ENCODE measurements at places on chromosomes 3 and 15.

DNA sequence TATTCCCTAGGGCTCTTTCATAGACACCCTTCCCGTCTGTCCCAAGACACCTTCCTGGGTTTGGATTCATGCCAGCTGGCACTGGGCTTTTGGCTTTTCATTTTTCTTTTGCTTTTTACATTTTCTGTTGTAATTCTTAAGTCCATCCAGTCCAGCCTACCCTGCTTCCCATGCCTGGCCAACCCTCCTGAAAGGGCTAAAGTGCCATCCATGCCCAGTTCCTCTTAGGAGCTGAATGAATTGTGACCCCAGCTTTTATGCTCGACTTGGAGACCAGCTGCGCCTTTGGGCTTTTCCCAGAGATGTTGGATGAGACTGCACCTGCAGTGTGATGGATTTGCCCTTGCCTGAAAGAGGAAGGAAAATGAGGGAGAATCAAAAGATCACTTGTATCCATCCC lies 25.8 kb downstream of the LRRN1 start:
- no peak for DNase-seq

DNA sequence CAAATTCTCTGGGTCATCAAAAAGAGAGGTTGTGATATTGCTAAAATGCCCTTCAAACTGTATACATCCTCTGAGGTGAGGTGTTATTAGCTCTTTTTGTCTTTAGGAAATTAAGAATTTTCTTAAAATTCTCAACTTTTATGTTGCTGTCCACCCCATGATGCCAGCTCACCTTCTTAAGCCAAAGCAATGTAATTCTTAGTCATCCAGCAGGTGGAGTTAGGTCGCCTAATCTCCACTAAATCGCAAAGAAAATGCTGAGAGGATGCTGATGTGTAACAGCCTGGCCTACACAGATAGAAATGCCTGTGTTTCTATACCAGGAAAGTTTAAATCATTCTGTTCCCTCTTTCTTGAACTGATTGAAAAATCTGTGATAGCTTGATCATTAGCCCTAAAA lies 770.2 kb upstream of the ALCAM start:
- no peak for DNase-seq

- DNase-seq, result no peak
Observed at GRCh38 chr15:89899295-89899945, 5.6 kb upstream of the AP3S2 start.

DNA sequence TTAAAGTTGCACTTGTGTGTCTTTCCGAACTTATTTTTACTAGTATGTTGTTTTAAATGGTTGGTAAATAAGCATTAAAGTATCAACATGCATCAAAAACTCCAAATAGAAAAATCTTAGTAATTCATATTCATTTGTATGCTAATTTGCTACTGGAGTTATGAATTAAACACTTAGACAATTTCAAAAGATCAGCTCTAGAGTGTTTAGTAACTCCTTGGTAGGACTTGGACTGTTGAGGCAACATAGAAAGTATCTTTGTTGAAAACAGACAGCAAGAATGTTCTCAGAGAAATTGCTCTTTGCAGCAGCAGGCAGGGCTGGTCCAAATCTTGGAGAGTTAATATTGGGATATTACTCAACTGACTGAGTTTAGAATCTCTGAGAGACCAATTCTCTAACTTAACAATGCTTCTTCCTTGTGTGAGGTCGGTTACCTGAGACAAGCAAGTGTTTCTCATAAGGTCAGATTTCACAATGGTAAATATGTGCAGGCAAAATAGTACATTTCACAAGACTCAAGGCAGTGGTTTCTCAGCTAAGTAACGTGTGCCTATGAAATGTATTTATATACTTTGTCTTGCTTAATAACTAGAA lies 147.8 kb upstream of the IL12A start:
- no peak for DNase-seq

DNA sequence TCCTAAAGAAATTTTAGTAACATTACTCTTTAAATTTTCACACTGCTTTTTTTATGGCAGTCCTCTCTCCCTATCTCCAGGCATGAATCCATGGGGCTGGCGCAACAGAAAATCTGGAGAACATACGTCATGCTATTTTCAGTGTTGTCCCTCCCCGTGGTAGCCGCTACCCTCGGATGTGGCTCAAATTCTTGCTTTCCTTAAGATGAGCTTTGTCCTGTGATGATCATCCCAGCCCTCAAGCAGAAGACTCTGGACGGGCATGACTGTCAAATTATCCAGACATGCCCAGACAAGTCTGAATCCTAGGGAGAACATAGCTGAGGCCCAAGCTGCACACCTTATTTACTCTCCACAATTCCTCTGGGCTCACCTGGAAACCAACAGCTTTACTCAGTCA lies 49.1 kb downstream of the FMN1 start:
- DNase-seq, result no peak

DNA sequence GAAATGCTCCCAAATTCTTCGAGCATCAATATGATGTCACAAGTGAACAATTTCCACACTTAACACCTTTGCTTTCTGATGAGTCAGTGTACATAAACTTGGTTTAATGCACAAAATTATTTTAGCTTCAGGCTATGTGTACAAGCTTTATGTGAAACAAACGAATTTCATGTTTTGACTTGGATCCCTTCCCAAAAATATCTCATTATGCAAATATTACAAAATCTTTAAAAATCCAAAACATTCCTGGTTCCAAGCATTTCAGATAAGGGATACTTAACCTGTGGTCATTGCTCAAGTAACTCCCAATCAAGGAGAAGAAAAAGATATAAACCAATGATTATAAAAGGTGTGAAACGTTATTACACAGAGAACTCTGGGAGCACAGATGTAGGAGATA lies 25.2 kb downstream of the RAB5A start:
- no peak for DNase-seq

DNA sequence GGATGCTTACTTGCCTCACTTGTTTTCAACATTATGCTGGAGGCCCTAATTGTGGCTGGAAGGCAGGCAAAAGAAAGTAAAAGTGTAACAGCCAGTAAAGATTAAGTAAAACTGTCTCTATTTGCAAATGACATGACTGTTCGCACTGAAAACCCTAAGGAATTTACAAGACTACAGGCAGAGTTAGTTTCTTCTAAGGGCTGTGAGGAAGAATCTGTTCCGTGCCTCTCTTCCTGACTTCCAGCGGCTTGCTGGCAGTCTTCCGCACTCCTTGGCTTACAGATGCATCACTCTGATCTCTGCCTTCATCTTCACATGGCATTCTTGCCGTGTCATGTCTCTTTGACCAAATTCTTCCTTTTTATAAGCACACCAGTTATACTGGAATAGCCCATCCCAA lies 86.1 kb downstream of the DLG1 start:
- DNase-seq, result no peak

DNA sequence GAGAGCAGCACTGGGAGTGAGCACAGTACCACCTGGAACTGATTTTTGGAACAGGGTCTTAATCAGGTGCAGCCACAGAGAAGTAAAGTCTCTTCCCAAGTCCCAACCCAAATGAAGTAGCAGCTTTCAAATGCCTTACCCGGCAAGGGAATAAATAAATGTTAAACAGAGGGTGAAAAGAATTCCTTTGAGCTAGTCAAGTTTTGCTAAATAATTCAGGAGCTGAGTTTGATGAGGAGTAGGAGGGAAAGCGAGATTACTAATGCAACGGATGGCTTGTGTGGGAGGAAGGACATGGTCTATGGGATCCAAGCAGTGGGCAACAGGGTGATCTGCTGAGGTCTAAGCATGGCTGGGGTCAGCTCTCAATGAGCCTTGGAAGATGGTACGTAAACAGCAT lies 204.5 kb upstream of the ST8SIA2 start:
- DNase-seq, result no peak

- DNase-seq, result no peak
Observed at GRCh38 chr3:197458179-197458707, 97.5 kb downstream of the BDH1 start.

- no peak for DNase-seq
Observed at GRCh38 chr3:39631136-39631535, 163.7 kb downstream of the MOBP start.

- no peak for DNase-seq
Observed at GRCh38 chr15:85688711-85689110, 106.0 kb downstream of the KLHL25 start.

DNA sequence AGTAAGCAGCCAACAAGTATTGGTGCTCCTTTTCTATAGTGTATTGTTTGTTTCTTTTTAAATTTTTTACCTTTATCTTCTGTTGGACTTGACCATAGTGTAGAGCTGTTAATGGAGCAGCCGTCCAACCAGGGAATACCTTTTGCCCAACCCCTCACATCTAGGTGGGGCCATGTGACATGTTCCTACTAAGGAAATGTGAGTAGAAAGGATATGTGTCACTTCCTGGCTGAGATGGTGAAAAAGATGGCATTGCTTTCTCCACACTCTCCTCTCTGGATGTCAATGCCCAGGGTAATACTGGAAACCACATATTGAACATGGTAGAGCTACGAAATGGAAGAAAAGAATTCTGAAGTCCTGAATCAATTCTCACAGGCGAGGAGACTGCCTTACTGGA lies 218.8 kb downstream of the TBL1XR1 start:
- no peak for DNase-seq

- DNase-seq, result no peak
Observed at GRCh38 chr15:56261854-56262509, 18.3 kb upstream of the RFX7 start.

GRCh38 chr3:50523279-50523811 lies 19.9 kb upstream of the CACNA2D2 start:
- DNase-seq, result no peak

DNA sequence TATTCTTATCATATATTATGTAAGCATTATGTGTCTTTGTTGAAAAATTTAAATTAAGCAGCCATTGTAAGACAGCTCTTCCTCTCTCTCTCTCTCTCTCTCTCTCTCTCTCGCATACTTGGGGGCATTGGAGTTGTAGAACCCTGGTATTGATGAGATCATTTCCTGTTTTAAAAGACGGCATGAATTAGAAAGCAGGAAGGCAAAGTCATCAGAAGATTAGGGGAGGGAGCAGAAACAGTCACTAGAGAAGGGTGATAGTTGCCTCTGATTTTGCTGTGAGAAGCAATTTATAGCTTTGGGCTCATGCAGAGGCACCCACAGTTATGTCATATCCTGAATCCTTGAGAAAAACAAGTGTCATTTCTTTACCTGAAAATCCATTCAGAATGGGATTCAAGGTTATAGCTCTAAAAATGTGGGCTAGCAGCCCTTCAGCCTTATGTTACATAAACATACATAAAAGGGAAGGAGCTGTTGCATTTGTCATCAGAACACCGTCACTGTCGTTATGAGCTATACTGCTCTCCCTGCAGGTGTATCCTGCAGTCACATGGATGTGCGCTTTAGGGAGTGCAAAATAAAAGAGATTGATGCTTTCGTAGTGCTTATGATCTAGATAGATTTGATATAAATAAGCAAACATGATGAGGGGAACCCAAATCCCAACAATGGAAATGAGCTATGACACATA lies 213.8 kb downstream of the NR1D2 start:
- DNase-seq, result no peak

DNA sequence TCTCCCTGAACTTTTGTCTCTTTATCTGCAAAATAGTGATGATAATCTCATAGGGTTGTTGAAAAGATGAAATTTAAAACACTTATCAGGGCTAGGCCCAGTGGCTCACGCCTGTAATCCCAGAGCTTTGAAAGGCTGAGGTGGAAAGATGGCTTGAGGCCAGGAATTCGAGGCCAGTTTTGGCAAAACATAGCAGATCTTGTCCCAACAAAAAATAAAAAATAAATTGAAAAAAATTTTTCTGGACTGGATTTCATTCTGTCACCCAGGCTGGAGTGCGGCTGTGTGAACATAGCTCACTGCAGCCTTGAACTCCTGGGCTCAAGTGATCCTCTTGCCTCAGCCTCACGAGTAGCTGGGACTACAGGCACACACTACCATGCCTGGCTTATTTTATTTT lies 29.6 kb downstream of the LMLN start:
- DNase-seq, result no peak

GRCh38 chr3:102443021-102443420 lies 8.2 kb downstream of the ZPLD1 start:
- DNase-seq, result no peak

DNA sequence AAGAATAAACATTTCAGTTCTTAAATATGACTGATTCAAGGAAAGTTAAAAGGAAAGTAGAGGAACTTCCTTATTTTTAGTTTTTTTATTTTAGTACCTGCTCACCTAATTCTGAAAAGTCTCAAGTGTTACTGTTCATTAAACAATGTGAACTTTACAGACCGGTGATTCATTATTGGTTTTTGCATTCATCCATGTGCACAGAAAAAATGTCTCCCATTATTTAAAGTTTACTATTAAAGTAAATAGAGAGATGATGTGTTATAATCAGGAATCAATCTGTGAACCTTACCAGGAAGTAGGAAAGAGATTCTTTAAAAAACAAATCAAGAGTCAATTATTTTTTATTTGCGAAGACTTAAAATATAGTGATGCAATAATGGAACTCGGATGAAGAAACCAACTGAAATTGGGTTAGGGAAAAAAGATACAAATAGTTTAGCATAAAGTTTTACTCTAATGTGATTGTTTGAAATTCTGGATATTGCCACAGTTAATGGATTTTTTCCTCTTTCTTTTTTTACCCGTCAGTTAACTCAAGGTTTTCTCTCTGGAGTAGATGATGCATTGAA lies 119.4 kb upstream of the SAMMSON start:
- DNase-seq, result no peak
